ENCODE measurements at places on chromosomes 5 and 9.

DNA sequence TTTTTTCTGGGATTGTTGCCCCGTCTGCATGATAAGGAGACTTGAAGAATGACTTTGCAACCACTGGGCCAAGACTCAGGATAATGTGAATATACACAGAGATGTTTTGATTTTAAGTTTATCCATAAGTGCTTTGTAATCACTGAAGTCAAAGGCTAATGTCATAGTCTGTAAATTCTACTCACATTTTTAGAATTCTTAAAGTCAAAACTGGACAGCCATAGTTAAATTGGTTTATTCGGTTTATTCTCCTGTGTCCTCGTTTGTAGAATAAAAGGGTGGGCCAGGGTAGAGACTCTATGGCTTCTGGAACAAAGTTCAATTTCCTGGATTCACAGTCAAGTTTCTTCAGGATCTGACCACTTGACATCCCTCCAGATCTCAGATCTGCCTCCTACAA, 327.7 kb upstream of the TNC start:
- DNase-seq = no peak

DNA sequence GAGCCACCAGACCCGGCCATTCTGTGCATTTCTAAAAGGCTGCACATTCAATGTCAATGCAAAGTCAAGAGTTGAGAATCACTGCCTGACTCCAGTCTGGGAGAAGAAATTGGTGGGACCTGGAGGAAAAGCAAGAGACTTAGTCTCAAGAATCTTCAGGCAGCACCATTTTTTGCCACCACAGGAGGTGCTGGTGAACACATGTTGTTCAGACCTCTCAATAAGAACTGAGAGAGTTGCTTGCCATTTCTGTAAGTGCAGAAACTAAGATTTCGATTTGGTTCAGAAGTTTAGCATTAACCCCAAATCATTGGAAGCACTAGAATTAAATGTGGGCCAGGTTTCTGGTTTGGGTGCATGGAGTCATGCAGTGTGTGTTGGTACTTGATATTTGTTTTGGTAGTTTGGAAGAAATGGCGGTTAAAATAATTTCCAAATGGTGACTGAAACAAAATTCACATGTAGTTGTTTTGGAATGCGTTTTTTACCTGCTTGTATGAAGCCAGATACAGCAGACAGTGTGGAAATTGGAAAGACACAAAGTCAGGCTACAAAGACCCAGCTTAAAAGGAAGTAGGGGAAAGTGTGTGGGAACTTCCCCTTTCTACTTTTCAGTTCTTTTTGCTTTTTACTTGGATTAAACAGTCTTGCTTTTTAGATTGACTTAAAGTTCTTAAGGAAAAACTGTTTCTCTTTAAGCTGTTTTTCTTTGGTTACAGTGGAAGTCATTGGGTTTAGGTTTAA, 20.4 kb downstream of the PDE8B start:
- DNase-seq = no peak

DNA sequence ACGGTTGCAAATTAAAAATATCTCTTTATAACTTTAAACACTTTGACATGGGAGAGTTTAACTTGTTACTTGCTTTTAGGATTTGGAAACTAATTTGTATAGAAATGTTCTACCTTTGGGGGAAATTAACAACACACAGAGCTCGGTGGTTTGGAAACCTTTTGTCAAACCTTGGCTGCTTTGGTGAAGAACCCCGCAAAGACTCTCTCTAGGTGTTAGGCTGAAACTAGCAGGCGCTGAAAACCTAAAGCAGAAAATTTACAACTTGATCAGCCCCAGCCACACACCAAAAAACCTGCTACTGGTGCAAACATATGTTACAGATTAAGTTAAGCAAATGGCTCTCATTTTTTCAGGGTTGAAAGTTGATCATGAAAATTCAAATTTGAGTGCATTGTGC, 25.8 kb downstream of the NR2F1 start:
- no peak for DNase-seq

DNA sequence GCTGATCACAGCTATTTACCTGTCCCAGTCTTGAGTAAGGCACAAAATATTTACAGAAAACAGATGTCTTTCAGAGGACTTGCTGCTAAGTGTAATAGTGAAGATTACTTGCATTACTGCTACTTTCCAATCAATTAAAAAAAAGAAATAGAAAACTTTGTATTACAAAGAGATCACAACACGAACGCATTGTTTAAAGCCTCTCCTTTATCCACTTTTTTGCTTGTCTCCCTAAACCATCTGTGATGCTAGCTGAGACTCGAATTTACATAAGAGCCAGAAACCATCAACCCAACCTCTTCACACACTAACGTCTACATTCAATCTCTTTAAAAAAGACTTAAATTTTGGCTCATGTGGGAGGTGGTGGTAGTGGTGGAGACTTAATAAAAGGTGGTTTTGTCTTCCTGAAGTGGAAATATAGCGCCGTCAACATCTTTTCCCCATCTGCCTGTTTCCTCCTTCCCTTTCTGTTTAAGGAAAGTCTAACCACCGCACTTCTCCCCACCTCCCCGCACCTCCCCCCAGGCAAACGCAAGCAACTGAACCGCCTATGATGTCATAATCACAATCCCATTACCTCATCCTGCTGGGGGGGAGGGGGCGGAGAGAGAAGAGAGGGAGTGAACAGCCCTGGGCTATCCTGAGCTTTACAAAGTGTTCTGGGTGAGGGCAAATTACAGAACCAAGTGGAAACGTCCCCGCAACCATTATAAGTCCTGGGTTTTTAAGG, 948 bp upstream of the FAM53C start:
- DNase-seq = no peak

GRCh38 chr5:144436007-144436406, 265.3 kb downstream of the KCTD16 start:
- no peak for DNase-seq

DNA sequence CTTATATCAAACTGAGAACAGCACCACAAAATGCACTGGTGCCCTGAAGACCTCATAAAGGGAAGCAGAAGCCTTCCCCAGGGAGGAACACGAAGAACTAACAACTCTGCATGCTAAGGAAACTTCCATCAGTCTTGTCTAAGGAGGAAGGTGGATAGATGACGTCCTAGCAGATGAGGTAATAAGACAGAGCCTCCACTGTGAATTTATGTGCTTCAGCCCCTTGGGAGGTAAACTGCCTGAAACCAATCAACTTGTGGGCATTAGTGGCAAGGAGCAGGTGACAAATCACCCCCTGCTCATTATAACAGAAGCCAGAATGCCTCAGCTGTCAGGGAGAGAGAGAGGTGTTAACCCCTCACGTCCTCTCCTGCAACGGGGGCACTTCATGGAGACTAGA, 48.9 kb upstream of the SPIN1 start:
- no peak for DNase-seq

DNA sequence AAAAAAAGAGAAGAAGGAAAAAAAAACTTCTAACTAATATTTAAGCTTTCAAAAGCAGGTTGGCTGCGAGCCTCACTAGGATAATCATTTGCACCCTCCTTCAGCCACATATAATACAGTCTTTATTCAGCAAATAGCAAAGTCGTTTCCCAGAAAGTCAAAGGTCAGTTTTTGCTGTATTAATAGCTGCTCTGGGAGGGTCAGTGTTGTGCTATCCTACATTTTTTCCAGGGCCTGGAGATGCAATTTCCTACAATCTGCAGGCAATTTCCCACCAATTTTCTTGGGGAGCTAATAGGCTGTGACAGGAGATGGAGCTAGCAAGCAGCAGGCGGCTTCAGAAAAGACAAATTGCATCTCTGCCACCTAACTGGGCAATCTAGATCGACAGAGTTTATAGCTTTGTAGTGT, 136.8 kb downstream of the TLE1 start:
- DNase-seq = no peak

GRCh38 chr5:10612251-10612650, 48.4 kb downstream of the ANKRD33B start:
- no peak for DNase-seq

- no peak for DNase-seq
Measured at GRCh38 chr5:149902177-149902576, 42.4 kb downstream of the PDE6A start.

DNA sequence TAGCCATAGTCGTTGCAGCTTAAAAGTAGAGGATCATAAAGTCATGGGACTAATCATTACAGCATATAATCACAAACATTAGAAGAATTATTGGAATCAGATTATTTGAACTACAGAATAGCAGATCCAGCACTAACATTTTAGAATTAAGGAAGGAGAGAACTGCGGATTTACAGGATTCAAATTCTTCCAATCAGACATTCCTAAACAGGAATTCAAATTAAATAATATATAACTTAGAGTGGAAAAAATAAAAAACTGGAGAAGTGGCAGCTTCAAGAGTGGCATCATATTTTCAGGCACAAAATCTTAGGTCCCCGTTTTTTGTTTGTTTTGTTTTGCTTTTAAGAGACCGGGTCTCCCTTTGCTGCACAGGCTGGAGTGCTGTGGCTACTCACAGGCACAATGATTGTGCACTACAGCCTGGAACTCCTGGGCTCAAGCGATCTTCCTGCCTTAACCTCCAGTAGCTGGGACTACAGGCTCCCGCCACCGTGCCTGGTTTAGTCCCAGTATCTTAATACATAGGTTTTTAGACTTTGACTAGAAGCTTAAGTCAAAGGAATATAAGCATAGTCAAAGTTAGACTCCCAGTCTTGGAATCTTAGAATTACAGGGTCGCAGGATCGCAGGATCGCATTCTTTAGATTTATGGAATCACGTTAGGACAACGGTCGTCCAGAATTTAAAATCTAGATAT, 2.1 kb upstream of the FOXE1 start:
- DNase-seq = no peak

DNA sequence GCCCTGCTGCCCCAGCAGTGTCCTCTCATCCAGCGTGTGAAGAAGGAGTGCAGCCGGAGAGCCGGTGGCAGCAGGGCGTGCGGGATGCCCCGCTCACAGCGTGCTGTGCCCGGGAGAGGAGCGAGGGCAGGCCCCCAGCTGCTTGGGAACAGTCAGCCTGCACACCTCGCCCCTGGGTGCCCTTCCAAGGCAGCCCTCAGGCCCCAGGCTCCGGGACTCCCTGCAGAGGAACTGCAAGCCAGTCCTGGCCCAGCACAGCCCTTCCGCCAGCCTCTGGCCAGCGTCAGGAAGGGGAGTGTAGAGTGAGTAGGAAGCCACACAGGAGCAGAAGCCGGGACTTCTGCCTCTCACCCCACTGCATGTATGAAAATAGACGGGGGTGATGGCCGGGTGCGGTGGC, 43.5 kb downstream of the ADAMTS2 start:
- no peak for DNase-seq

- DNase-seq = no peak
Measured at GRCh38 chr5:97496037-97496436, 313.0 kb upstream of the RIOK2 start.

GRCh38 chr9:70411121-70411929, 3.1 kb downstream of the KLF9 start:
- DNase-seq = no peak

- DNase-seq = no peak
Measured at GRCh38 chr5:178069909-178070308, 43.4 kb upstream of the N4BP3 start.

- DNase-seq = no peak
Measured at GRCh38 chr5:133034064-133034463, 7.7 kb upstream of the ZCCHC10 start.

GRCh38 chr9:137461663-137462395, 2.7 kb upstream of the NSMF start:
- peak; percentile 64 for DNase-seq

DNA sequence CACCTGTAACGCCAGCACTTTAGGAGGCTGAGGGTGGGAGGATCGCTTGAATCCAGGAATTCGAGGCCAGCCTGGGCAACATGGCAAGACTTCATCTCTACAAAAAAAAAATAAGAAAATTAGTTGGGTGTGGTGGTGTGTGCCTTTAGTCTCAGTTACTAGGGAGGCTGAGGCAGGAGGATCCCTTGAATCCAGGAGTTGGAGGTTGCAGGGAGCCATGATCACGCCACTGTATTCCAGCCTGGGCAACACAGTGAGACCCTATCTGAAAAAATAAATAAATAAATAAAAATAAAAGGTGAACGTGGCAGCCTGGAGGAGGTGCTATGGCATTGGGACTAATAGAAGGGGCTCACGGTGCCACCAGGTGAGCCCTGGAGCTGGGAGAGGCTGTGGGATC, 7.1 kb downstream of the FGFR4 start:
- DNase-seq = no peak
